ENCODE measurements at places on chromosomes 3 and 15.

GRCh38 chr15:63502843-63503738 is 1.3 kb upstream of the USP3 start:
- peak; percentile 76 for DNase-seq

- no peak for DNase-seq
Observed at GRCh38 chr3:30315447-30315846, 291.0 kb upstream of the TGFBR2 start.

DNA sequence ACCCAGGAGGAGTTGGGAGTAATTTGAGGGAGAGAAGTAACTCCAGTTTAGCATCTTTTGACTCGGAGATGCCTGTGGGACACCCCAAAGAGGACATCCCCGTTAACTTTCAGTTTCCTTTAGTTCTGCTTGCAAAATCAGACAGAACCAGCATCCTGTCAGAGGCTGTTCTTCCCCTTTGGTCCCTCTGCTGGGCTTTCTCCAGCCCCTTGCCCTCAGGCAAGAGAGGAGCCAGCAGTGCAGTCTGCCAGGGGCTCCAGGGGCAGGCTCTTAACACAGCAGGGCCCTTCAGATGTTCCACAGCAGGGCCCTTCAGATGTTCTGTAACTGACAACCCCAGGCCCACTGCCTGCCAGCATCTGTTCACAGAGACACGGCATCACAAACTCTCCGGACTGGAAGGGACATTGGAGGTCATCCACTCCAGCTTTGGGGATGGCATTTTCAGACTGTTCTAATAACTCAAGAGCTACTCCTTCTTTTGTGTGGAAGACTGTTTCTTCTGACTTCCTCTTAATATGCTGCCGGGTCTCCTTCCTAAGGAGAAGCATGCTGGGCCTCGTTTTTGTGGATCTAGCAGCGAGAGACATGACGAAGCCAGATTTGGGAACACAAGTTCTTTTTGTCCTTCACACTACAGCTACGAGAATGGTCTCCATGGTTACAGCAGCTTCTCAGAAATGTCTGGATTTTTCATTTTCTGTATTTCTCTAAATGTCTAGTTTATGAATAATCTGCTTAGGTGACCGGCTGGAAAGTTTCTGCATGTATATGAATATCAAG is 51.9 kb downstream of the KY start:
- DNase-seq: no peak

GRCh38 chr3:106071306-106071705 is 202.5 kb upstream of the CBLB start:
- no peak for DNase-seq

DNA sequence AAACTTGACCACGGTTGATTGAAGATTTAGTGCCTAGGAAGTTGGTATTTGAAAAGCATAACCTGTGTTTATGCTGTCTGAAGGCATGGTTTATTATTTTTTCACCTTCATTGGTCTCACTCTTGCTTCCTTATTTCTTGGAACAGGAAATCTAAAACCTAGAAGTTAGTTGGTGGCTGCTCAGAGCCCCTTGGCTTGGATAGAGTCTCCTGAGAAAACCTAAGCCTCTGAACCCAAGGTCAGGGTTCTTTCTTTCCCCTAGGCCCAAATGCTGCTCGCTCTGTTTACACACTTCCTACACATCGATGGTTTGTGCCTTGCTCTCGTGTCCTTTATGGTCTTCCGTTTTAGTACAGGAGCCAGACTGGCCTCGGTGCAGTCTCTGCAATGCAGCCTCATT is 82.2 kb downstream of the TRAK1 start:
- DNase-seq: peak; percentile 24

- no peak for DNase-seq
Observed at GRCh38 chr3:123834631-123835030, 49.5 kb downstream of the MYLK start.

- peak; percentile 69 for DNase-seq
Observed at GRCh38 chr15:99424978-99425656, 140.7 kb upstream of the MEF2A start.

- no peak for DNase-seq
Observed at GRCh38 chr3:144200004-144200403, 228.4 kb downstream of the DIPK2A start.

DNA sequence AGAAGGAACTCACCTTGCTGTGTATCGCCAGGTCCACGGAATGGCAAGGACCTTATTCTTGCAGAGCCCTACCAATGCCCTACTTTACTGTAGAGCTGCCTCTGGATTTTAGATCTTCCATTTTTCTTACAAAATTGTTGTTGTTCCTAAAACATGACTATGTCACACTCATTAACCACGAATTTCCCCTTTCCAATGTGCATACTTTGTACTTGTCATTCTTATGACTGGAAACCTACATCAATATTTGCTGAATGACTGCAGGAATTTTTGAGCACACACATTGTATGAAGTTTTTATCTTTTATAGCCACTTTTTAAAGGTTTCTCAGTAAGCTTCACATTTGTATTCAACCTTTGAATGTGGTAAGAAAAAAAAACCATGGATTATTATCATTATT is 35.9 kb upstream of the CMSS1 start:
- no peak for DNase-seq

GRCh38 chr15:80985981-80986380 is 3.6 kb downstream of the MESD start:
- no peak for DNase-seq

- DNase-seq: no peak
Observed at GRCh38 chr3:43478118-43478785, 143.6 kb downstream of the ANO10 start.

DNA sequence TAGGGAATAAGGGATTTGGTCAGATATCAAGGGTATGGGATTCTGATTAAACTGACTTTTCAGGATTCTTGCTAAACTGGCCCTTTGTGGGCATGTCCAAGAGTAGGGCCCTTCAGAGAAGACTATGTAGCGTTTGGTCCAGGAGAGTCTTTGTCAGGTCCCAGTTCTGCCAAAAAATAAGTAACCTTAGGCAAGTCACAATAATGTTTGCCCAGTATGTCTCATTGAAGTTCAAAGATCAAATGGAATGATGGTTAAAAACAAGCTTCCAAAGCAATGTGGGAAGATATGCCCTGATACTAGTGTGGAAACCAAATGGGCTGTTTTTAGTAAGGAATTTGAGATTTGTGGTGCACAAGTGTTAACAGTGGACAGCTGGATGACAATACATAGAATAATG is 454.4 kb downstream of the WDR72 start:
- no peak for DNase-seq

DNA sequence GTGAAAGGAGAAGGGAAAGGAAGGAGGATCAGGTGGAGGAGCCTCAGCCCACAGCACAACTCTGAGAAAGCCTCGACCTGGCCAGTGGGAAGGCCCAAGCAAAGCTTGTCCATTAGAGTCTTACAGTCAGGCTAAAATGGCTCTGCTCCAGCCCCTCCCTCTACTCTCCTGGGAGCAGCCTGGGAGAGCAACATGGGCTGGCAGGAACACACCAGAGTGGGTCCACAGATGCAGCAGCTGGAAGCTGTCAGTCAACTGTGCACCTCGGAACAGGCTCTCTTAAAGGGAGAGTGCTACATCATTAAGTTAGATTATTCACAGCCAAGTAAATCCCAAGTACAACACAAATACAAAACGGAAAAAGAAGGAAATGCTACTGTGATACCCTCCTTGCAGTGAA is 98.0 kb upstream of the LIMD1 start:
- DNase-seq: no peak

DNA sequence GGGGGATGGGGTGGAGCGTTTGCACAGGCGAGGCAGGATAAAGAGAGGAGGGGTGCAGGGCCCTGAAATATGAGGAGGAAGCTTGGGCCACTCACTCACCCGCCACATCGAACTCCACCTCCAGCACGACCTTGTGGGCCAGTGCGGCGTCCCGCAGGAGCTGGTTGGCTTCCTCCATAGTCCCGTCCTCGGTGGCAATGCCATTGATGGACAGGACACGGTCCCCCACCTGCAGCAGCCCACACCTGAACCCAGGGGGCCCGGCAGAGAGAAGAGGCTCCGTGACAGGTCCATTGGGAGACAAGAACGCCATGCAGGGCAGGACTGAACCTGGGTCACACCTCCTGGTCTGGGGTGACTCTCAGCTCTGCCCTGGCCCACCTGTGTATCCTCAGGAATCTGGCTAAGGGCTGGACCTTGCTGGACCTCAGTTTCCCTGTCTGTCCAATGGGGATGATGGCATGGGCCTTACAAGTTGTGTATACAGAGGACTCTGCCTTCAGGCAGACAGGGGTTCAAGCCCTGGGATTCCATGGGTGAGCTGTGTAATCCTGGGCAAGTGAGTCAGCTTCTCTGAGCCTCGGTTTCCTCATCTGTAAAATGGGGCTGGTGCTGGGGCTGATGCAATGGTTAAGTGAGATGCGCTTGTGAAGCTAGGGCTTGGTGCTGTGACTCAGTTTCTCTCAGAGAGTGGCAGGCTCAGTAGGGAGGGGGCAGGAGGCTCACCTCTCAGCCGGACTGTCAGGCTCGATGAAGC is 26.4 kb downstream of the GRIP2 start:
- DNase-seq: no peak

GRCh38 chr3:12401208-12401607 is 83.1 kb upstream of the TSEN2 start:
- DNase-seq: no peak

GRCh38 chr3:16404349-16404895 is 109.1 kb downstream of the RFTN1 start:
- peak; percentile 27 for DNase-seq

- DNase-seq: no peak
Observed at GRCh38 chr3:54791501-54792156, 136.2 kb downstream of the LRTM1 start.

DNA sequence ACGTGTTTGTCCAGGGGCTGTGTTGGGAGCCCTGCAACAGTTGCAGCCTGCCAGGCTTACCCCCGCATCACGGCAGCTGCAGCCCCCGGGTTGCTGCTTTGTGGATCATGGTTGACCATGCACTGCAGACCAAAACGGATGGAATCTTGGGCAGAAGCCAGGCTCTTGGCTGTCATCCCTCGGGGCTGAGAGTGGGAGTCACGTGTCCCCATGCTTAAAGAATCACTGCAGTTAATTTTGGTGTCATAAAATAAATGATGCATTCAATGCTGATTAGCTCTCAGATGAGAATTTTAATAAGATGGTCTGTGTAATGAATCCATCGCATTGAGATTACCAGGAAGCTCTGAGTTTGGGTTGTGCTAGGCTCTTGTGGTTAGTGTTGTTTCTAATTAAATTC is 115.6 kb downstream of the CHDH start:
- no peak for DNase-seq

- DNase-seq: no peak
Observed at GRCh38 chr3:152841131-152841530, 6.2 kb downstream of the P2RY1 start.

DNA sequence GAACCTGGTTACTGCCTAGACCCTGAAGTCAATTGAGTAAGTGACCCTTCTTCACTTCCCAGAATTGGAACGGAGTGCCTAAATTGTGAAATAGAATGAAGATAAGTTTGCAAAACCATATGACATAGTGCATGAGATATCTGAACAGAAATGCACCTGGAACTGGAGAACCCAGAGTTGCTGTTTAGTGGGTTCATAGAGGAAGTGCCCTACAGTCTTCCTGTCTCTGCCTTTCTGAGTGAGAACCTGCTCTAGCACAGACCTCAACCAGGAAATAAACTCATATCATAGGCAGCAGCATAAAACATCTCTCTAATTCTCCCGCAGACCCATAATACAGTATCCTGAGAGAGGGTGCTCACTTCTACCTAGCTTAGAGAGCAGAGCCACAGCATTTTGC is 82.9 kb downstream of the EOMES start:
- DNase-seq: peak; percentile 37

- DNase-seq: no peak
Observed at GRCh38 chr15:99416191-99417188, 149.3 kb upstream of the MEF2A start.

DNA sequence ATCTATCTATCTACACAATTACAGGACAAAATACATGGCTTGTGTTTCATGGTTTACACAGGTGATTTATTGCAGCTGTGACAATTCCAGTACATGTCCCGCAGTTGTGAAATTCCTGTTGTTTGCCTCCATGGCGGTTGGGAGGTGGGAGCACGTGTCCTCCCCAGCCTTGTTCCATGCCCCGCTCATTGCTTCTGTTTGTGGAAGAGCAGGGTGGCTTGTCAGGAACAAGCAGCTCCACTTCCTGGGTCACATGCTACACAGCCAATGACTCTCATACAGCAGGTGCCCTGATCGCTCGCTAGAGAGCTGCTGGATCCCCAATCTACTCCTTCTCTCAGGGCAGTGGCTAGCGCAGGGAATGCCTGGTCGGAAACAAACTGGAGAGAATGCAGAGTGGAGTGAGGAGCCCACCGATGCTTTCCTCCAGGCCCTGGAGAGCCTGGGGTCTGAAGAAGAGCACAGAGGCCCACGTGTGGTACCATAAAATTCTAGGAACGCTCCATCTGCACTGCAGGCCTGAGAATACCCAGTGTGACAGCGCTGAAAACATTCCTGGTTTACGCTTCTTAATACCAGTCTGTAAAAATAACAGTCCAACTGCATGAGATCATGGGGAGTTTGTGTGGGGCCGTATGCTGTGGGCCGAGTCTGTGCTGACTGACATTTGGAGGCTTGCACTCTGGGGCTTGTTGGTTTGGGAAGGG is 270.6 kb upstream of the RGMA start:
- no peak for DNase-seq

DNA sequence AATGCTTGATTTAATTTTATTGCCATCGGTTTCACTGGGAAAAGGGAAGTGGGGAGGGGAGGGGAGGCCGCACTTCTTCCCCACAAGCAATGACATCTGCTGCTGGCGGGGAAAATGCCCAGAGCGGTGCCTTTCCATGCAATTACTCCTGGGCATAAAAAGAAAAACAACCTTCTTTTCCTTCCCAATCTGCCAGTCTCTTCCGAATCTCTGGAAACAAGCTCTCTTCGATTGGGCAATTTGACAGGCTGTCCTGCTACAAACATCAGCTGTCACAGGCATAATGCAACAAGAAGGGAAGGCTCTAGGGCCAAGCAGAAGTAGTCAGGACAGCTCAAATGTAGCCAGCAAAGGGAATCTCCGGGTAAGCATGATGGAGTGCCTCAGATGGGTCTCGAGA is 93.4 kb upstream of the STRIT1 start:
- no peak for DNase-seq

- DNase-seq: no peak
Observed at GRCh38 chr15:65804252-65804931, 12.3 kb upstream of the DENND4A start.

GRCh38 chr3:17151598-17152373 is 267.0 kb downstream of the PLCL2 start:
- peak; percentile 94 for DNase-seq

- no peak for DNase-seq
Observed at GRCh38 chr15:63185206-63185605, 4.2 kb upstream of the RAB8B start.

Measured in activated naive CD4-positive, alpha-beta T cell treated with anti-CD3 and anti-CD28 coated beads, Interleukin-2, amount 10 ng/mL, durations not matched to agents 7 days and 5 days (primary cell).